ENCODE measurements at places on chromosomes 5 and 9.

DNA sequence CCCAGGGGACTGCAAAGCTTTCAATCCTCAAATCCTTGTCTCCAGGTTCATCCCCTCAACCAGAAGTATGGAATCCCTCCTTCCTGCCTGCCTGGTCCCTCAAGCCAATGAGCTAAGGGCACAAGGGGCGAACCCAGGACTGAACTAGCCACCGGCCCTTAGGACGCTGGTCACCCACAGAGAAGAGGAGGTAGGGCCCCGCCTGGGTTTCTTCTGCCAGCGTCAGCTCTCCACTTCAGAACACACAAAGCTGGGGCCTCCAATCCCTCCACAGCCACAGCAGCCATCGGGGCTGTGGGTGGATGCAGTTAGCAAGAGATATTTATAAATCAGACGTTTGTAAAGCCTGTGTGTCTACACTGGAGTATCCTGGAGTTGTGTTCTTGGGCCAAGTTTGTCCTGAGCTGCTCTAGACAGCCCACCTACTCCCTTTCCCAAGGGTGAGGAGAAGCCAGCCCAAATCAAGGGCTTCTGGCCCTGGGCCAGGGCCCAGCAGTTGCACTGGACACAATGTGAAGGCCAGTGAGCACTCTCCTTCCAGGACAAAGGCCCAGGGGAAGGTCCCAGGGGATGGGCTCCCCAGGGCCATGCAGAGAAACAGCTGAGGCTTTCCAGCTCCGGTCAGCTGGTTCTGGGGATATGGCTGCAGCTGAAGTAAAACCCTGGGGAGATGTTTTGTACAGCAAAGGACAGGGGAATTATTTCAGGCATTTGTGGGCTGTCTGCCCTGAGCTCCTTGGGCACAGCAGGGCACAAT is 18.9 kb downstream of the AMBP start:
- DNase-seq, result no peak

DNA sequence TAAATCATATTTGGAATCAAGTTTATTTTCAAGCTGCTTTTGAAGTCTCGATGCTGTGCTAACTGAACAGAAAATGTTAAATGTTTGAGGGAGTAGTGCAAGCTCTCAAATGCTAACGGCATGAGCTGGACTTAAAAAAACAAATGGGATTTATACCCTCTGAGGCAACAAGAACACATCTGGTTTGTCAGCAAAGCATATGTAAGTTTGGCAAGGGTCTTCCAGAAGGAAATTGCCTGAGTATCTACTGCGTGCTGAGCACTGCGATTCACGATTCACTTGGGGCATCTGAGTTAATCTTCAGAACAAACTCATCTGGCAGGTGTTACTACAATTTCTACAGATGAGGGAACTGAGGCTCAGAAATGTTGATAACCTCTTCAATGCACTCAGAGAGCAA is 98.4 kb upstream of the C9orf72 start:
- no peak for DNase-seq

DNA sequence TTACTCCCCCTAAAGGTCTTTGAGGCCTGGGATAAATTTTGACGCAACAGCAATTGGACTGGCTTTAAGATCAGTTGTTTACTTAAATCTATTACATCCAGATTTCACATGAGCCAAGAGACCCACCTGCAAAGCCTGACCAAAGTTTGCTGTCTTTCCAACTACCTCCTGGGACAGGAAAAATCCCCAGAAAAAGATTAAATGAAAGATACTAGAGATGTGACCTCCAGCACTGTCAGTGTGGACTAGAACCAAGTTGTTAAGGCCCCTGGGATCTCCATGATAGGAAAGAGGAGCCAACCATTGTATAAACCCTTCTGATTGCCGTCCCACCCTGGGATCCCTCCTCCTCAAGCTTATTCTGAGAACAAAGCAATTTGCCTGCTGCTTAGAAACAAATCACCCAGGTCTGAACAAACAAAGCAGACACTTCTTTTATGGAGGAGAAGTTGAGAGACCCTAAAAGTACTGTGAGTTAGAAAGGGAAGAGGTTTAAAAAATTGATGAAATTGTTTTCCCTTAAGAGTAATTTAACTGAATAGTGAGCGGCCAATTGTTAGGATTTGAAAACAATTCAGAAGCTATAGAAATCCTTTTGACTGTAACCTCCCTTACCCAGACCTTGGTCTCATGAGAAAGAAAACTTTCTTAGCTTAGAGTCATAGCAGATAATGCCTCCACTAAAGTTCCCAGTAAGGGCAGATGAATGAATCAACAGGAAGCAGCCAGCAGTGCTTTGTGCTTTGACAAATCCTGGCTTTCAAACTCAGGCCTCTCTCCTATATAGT is 255.2 kb downstream of the TMEM167A start:
- no peak for DNase-seq

GRCh38 chr9:105006514-105006913 is 78.6 kb upstream of the ABCA1 start:
- no peak for DNase-seq

- no peak for DNase-seq
Observed at GRCh38 chr9:73213300-73213699, 61.6 kb downstream of the ANXA1 start.

Data from MCF 10A (cell line).